ENCODE measurements at places on chromosomes 12 and 14. TPM values are rescaled to one million over a fixed set of nuclear protein-coding genes. Genes with fewer than 3 reads are reported as not detected.

- no peak for DNase-seq
Measured at GRCh38 chr12:78120866-78121560, 290.3 kb downstream of the NAV3 start.

GRCh38 chr12:94190623-94191022 lies 42.2 kb downstream of the PLXNC1 start:
- no peak for DNase-seq

DNA sequence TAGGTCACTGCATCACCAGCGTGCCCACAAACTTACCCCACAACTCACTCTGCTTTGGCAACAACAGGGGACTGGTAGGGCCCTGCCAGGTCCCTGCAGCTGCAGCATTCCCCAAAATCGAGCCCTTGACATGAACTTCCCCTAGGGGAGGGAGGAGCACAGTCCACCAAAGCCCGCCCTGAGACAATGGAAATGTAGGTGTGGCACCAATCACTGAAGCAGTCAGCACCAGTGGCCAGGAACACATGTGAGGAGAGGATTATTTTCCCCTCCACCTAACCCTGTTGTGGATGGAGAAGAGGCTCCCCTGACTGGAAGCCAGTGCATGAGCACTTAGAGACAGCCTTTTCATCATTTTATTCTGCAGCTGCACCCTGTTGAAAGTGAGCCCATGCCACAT lies 573.8 kb downstream of the SOX5 start:
- DNase-seq, result no peak

The RIPK3 gene
- total RNA-seq, result 40.7 TPM

The SLC4A8 gene
- total RNA-seq, result 0.97 TPM

GRCh38 chr14:35342489-35343010 lies 50.4 kb downstream of the PSMA6 start:
- no peak for DNase-seq

GRCh38 chr14:70257526-70257925 lies 68.8 kb upstream of the SLC8A3 start:
- DNase-seq, result no peak

DNA sequence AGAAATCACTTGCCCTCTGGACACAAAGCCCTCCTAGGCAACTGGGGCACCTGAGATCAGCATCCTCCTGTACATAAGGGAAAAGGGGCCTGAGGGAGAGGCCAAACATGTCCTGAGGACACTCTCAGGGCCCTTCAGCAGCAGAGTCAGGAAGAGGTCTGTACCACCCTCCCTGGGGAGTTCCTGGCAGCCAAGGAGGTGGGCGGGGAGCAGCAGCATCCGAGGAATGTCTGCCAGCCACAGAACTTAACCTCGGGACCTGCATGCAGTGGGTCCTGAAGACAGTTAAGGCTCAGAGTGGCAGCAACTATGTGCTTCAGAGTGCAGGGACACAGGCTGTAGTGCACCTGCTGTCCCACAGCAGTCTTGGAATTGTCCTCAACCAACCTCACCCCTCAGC lies 62.1 kb downstream of the SPTB start:
- DNase-seq, result no peak

DNA sequence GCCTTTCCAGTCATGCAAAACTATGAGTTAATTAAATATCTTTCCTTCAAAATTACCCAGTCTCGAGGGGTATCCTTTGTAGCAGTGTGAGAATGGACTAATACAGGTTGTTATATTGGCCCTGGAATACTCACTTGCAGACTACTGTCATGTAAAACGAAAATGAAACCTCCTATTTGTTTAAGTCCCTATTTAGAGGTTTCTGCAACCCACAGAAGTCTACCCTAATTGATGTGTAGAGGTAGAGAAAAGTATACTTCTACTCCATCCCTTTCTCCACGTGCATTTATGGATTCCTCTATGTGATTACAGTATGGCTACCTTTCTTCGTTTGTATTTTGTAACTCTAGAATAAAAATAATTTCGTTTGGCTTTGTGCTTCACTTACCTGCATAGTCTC lies 371.1 kb downstream of the FSCB start:
- DNase-seq, result no peak

The DRAM1 gene
- total RNA-seq, result 4.3 TPM

- no peak for DNase-seq
Measured at GRCh38 chr12:22615963-22616501, 8.9 kb upstream of the ETNK1 start.

- DNase-seq, result no peak
Measured at GRCh38 chr14:40523123-40523522, 1083.6 kb upstream of the LRFN5 start.

- no peak for DNase-seq
Measured at GRCh38 chr14:30600922-30601918, 20.9 kb upstream of the SCFD1 start.

The SSPN gene
- not detected for total RNA-seq

The TBX3 gene
- not detected for total RNA-seq

GRCh38 chr14:62745496-62745895 lies 299.8 kb downstream of the KCNH5 start:
- DNase-seq, result no peak

The CLEC4C gene
- total RNA-seq, result 2.4 TPM

The EML5 gene
- 6.4 TPM for total RNA-seq

DNA sequence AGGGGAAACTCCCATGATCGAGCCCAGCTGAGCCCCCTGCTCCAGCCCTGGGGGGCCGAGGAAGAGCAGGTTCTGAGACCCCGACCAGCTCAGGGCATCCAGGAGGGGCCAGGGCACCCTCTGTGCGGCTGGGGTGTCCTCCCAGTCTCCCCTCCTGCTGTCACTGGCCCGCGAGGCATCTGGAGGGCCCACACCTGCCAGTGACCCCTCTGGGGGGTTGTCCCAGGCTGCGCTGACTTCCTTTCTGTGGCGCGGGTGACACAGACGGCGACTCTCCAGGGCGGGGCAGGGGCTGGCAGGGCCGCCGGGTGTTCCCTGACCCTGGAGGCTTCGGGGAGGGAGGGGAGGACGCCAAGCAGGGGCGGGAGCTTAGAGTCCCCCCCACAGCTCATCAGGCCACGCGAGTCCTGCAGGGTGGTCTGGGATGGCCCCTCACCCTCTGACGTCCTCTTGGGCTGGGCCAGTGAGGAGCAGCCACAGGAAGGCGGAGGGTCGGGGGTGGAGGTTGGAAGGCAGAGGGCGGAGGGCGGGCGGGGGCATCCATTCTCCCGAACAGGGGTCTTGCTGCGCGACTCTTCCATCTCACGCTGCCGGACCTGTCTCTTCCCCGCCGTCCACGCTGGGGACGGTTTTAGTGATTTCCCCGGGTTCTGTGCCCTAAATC lies 38.6 kb upstream of the FBRSL1 start:
- DNase-seq, result no peak

GRCh38 chr14:62027958-62028357 lies 265.7 kb downstream of the SNAPC1 start:
- no peak for DNase-seq

The ATL1 gene
- total RNA-seq, result 4.2 TPM

The CCDC175 gene
- not detected for total RNA-seq

GRCh38 chr14:61696753-61697318 lies 1.5 kb downstream of the HIF1A start:
- DNase-seq, result no peak

The KCNJ8 gene
- total RNA-seq, result not detected

DNA sequence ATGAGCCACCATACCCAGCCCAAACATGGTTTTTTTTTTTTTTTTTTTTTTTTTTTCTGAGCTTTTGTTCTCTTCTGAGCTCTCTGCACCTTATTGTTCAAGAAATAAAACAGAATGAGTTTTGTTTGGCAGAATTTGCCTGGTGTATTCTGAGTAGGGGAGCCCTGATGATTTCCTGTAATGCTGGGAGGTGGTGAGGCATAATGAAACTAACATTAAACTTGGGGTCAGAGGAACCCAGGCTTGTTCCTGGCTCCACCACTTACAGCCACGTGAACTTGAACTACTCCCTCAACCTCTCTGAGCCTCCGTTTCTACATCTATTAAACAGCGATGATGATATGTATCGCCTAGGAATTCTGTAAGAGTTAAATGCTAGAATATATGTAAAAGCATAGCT lies 276.3 kb upstream of the CRY1 start:
- DNase-seq, result peak; percentile 62

The SERPINA9 gene
- not detected for total RNA-seq

The ST8SIA1 gene
- 6.0 TPM for total RNA-seq

DNA sequence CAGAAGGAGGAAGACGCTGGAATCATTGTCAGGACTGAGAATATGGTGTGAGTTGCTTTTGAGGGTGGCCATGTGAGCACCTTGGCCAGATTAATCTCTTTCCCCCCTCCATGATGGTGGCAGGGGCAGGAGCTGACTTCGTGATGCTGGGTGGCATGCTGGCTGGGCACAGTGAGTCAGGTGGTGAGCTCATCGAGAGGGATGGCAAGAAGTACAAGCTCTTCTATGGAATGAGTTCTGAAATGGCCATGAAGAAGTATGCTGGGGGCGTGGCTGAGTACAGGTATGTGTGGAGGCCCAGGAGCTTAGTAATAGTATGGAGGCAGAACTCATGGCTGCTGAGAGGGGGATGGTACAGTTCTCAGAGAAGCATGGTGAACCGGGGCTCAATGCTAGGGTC lies 4.3 kb downstream of the TINF2 start:
- DNase-seq, result no peak

DNA sequence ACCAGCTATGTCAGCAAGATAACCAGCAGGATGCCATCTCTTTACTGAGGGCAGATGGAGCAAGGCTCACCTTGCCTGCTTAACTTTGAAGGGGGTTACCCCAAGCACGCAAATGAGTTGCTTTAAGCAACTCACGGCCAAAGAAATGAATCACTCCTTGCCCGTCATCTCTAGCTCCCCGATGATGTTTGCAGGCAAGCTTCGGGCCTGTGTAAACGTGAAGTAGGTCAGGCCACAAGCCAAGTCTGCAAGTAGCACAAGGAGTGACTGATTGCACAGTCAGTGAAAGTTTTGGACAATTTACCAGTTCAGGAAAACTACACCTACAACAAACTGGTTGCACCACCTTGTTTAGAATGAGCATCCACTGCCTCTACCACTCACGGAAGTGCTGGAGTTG lies 699.7 kb upstream of the TBX3 start:
- DNase-seq, result no peak

The GLT8D2 gene
- total RNA-seq, result not detected

- DNase-seq, result no peak
Measured at GRCh38 chr12:109582636-109583035, 9.0 kb downstream of the MVK start.

DNA sequence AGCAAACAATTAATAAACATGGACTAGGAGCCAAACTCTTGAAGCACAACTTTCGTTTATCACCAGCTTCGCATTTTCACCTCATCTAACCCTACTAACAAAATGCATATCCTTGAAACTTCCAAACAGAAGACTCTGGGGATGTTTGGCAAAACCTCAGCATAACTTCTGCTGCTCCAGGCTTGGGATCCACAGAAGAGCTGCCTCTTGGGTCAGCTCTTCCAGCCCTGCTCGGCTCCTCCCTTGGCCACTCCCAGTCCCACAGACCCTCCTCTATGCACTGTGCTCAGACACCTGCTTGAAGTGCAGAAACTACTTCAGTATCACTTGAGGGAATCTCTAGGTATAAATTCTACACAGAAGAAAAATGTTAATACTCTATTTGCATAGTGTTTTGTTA lies 110.0 kb upstream of the AMIGO2 start:
- no peak for DNase-seq

GRCh38 chr12:104671409-104672095 lies 214.8 kb downstream of the CHST11 start:
- DNase-seq, result peak; percentile 80

- no peak for DNase-seq
Measured at GRCh38 chr12:44296624-44297197, 460.8 kb downstream of the TMEM117 start.

The MAP1LC3B2 gene
- total RNA-seq, result 0.77 TPM

DNA sequence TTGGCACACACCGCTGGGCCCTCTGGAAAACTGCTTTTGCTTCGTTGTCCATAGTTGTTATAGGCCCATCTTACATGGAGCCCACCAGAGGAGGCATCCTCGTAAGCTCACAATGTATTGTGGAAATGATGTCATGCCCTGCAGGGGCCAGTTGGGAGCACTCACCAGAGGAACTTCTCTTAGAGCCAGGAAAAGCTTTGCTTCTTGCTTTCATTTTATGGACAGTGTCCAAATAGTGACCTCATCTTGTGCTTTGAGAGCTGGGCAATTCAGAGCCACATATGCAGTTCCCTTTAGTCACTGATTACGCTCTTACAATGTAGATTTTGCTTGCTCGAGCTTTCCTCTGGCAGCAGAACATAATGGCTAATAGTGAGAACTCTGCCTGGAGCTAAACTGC lies 275.6 kb downstream of the AACS start:
- DNase-seq, result no peak

GRCh38 chr12:54294152-54294952 lies 6.5 kb downstream of the NFE2 start:
- peak; percentile 49 for DNase-seq

GRCh38 chr12:105761075-105761474 lies 377.7 kb downstream of the NUAK1 start:
- no peak for DNase-seq

The ZNF385A gene
- 6.7 TPM for total RNA-seq

DNA sequence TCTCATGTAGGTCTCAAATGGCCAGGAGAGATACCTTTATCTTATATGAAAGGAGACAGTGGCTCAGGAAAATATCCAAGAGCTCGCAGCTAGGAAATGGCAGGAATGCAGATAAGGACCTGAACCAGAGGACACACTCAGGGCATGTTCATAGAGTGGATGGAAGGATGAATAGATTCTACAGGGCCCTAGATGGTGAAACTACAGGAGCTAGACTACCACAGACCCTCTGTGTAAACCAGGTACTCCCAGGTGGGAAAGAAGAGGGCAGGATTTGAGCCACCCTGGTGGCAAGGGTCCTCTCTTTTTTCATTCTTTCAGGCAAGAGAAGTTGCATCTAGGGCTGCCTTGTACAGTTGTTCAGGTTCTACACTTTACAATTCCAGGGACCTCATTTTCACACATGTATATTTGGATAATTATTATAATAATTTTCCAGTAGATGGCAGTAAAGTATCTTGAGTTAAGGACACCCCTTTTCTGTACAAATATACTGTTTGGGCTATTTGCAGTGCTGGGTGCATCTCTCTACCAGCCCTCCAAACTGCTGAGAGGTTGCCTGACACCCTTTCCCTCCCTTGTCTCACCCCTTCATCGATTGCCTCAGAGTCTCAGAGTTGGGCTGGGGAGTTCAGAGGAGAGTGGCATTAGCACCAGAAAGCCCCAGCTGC lies 10.5 kb upstream of the ZDHHC22 start:
- DNase-seq, result no peak

DNA sequence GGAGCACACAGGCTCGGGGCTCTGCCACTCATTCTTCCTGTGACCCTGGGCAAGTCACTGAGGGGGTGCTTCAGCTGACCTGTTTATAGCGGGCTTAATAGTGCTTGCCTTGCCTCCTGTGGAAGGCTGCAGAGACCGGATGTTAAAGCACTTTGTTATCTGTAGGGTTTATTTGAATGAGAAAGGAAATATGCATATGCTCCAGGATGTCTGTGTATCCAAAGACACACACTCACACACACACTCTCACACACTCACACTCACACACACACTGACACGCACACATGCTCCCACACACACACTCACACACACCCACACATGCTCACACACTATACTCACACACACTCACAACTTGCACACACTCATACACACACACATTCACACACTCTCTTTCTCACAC lies 56.1 kb upstream of the DDX11 start:
- no peak for DNase-seq

Measured in naive thymus-derived CD4-positive, alpha-beta T cell (primary cell).